ENCODE measurements at places on chromosomes 7 and 10.

- no peak for DNase-seq
Measured at GRCh38 chr7:116240024-116240668, 29.8 kb downstream of the TES start.

DNA sequence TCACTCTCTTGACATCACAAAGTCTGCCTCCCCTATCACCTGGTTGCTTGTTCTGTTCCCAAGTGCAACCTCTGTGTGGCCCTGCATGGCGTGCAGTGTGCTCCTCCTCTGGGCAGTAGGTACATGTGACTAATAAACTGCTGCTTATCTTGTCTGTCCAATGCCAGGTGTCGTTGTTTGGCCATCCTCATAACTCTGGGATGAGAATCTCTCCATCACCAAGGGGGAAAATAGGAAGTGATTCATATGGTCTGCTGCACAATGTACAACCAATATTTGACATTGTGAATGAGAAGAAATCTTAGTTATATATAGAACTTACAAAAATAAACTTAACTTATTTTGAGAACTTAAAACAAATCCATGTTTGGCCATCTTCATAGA lies 135.2 kb downstream of the INHBA start:
- DNase-seq = no peak

DNA sequence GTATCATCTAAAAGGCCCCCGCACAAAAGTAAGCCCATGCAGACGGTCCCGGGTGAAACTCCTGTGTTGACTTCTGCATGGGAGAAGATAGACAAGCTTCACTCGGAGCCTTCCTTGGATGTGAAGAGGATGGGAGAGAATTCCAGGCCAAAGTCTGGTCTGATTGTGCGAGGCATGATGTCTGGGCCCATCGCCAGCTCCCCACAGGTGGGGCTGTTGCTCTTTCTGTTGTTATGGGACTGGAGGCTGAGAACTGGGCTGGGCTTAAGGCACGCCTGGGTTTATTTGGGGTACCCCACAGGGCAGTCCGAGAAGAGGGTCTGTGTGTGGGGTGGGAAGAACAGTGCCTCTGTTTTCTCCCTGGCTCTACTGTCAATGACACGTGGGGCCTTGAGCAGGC lies 14.6 kb downstream of the MINDY4 start:
- DNase-seq = no peak

GRCh38 chr7:80057488-80057887 lies 77.1 kb upstream of the GNAI1 start:
- no peak for DNase-seq

- no peak for DNase-seq
Measured at GRCh38 chr7:28705350-28705749, 252.8 kb downstream of the TRIL start.

DNA sequence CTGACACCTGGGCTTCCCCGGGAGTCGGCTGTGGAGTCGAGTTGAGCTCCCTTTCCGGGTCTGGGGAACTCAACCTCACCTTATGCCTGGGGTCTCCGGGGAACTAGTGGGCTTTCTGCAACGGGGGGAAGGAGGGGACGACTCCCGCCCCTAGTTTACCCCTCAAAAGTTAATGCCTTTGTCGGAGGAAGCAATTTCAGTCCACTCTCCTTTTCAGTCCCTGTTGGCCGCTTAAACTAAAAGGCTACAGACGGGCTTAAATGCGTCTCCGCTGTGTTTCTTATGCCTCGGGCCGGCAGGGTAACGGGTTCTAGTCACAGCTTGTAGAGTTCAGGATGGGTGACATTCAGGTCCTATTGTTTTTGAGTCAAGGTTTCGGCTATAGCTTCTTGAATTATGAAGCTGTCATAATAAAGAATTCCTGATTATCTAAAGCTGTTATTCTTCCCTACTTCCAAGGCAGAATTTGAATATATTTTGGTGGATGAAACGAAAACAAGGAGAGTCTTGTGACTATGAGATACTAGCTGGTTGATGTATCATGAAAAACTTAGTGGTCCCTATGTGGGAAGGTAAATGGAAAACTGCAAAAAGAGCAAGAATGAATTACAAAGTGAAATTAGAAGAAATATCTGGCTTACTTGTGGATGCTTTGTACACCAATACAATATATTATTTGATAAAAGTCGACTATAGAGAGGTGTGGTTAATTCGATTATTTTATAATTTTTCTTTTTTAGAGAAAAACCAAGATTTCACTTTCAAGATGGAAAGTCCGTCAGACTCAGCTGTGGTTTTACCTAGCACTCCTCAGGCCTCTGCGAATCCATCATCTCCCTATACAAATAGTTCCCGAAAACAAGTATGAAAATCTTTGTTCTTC lies 495 bp downstream of the SFR1 start:
- no peak for DNase-seq

DNA sequence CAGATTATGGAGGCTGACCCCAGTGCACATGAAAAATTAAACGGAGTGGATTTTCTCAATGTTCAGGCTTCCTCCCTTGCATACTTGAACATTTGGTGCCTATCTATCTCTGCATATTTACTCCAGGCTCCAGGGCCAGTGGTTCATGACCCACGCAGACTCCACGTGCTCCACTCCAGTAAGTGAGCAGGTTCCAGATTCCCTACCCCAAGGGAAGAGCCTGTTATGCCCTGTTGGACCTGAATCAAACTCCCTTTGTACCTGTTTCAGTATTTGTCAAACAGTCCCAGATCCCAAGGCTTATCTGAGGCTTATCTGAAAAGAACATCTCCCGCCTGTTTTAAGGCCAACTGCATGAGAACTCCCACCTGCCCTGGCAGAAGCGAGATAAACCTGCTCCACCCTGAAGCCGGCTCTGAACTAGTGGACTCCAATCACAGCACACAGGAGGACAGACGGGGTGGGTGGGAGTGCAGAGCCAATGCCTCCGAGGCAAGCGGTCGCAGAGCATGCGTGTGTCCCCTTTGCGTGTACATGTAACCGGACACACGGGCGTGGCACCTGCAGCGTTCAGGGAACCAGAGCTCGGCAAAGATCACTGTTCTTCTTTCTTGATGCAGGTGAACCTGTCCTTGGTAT lies 2.3 kb upstream of the FUOM start:
- no peak for DNase-seq

DNA sequence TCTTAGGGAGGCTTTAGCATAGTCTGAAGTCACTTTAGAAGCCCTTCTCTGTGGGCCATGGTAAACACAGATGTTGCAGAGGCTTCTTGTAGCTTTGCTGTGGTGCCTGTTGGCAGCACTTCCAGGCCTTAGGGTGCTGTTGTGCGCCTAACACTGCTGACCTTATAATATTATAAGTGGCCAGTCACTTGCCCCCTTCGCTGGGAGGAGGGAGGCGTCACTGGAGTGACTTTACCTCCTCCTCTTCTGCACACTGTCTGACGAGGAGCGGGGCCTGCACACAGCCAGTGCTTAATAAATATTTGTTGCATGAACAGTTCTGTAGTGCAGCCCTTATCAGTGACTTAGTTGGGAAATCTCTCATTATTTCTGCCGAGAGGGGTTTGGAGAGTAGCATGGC lies 63.3 kb downstream of the WDR37 start:
- no peak for DNase-seq

GRCh38 chr10:31536302-31536701 lies 217.3 kb downstream of the ZEB1 start:
- no peak for DNase-seq

DNA sequence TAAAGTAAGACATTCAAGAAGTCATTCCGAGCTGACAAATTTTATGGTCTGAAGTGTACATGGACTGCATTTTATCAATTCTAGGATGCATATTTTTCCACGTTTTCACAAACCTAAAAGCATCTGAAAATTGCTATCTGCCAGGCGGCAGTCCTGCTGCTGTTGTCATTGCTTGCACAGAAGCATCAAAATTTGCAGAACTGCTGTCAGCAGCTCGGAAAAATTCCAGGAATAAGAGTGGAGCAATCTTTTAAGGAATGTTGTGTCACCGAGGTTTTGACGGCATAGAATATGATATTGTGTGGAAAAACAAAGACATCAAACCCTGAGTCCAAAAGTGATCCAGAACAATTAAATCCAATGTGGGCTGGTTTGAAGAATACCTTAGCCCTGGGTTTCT lies 61.4 kb downstream of the CHCHD3 start:
- no peak for DNase-seq

GRCh38 chr7:22156205-22156604 lies 200.7 kb downstream of the RAPGEF5 start:
- no peak for DNase-seq

GRCh38 chr10:106571192-106571946 lies 593.1 kb downstream of the SORCS1 start:
- DNase-seq = no peak

DNA sequence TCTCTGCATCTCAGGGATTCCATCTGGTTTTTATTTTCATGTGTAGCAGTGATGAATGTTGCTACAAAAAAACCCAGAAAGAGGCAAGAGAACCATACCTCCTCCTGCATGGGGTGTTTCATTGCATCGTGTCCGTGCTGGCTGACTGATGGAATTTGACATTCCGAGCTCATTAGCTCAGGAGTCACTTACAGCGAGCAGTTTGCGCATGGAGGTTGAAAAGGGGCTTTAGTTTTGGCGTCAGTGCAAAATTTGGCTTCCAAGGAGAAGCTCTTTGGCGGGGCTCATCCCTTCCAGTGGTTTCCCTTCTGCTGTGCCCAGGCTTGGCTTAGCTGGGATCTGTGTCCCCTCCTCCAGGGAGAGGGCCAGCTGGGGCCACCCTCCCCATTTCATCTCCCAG lies 25.8 kb downstream of the EMX2 start:
- DNase-seq = no peak

- DNase-seq = no peak
Measured at GRCh38 chr7:103658055-103659005, 212.3 kb upstream of the SLC26A5 start.

DNA sequence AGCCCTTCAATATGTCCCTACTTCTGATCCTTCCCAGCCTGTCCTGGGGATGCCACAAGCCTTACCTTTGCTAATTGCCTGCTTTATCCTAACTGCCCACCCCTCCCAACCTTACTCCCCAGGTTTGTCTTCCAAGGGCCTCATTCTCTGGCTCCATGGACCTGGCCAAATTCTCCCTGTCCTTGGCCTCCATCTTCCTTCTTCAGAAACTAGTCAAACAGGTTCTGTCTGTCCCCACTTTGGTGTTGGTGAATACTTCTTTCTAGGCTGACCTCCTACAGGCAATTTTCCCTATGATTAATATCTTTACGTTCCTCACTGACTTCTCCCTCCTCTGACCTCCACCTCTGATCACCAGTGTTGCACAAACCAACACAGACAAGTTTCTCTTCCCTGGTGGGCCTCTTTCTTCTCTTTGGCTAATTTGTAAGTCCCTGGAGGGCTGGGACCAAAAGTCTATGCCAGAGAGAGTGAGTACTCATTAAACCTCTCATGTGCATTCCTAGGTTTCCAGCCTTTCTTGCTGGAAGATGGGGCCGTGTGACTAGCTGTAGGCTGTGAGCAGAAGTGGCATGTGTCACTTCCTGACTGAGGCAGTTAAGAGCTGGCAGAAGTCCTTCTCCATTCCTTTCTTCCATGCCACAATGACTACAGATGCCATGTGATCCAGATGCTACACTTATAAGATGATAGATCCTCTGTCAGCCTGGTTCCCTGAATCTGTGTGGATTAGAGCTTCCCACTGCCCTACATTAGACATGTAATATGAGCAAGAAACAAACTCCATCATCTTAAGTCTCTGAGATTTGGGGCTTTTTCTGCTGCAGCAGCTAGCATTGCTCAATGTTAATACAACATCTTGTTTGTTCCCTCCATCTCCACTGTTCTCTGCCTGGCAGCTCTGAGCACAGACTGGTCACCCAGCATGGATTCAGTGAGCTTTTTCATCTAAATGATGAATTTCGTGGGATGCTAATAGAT lies 382.7 kb downstream of the RPS24 start:
- DNase-seq = no peak

DNA sequence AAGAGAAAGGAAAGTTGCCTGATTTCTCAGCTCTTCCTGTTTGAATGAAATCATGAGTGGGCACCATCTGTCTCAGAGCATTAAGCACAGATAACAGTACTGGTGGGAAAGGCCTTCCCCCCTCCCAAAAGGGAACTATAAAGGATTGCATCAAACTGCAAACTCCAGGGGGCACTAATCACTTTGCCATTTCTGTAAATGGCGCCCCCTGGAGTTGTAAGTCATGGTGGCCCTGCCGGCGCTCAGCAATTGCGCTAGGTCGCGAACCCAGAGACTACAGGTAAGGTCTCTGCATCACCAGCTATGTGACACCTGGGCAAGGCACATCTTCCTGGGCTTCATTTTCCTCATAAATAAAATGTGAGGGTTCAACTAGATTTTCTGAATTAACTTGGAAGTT lies 11.1 kb downstream of the LRRC4 start:
- no peak for DNase-seq

GRCh38 chr7:86964973-86965726 lies 94.3 kb downstream of the ELAPOR2 start:
- no peak for DNase-seq

DNA sequence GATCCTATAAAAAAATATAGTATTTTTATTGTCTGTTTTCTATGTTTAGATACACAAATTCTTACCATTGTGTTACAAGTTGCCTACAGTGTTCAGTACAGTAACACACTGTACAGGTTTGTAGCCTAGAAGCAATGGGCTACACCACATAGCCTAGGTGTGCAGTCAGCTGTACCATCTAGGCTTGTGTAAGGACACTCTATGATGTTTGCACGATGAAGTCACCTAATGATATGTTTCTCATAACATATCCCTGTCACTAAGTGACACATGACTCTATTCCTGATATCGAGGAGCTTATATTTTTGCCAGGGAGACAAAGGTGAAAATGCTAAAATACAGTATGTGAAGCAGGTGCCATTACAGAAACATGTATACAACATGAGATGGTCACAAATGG lies 18.6 kb downstream of the ZNF25 start:
- DNase-seq = no peak

DNA sequence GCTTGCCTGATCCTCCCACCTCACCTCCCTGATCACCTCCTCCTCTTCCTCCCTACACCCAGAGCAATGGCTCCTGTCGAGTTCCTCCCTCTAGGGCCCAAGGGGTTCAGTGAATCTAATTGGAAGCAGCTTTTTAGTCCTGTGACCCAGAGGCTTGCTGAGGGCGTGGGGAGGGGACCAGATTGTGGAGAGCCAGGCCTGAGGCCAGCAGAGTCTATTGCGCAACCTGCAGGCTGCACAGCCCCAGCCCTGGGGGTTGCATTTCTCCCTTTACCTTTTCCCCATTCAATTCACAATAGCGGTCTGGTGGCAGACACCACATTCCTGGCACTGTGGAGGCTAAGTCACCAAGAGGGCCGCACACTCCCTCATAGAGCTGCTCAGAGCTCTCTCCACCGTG lies 32.5 kb downstream of the GHRHR start:
- DNase-seq = no peak

- DNase-seq = peak; percentile 33
Measured at GRCh38 chr10:102644066-102644645, at the start of gene TRIM8. Gene TRIM8 (plus strand): TSS chr10:102644479. CDS start chr10:102644618, 139 bp downstream.

- no peak for DNase-seq
Measured at GRCh38 chr10:52706332-52707070, 66.1 kb downstream of the MBL2 start.

DNA sequence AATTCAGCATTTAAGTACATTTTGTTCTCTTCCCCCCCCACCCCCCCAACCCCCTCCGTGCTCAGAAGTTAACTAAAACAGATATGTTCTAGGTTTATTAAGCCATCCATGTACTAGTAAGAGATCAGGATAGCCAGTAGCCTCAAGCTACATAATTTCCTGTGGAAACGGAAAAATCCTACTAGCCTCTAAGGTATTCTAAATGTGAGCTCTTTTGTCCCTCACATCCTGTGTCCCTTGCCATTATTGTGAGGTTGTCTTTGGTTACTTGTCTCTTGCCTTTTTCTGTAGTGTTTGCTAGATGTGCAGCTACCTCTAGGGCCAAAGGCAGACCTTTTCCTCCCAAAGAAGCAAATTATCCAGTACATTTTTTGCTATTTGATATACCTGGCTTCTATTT lies 92.1 kb downstream of the BTRC start:
- DNase-seq = no peak
